ENCODE measurements at places on chromosomes 4 and X.

DNA sequence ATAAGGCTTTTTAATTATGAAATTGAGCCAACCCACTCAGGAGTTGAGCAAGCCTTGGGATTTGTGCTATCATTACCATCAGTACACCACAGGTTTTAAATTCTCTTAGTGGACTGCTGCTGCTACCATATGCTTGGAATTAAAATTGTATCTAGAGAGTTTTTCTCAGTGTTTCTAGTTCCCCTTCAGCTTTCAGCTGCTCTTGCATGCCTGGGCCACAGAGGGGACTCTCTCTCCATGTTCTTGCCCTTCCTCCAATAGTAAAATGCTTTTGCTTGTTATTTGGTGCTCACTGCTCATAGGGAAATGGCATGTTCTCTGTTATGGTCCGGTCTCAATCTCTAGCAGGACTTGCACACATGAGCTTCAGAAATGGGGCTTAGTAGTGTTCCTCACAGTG, 101.9 kb downstream of the IGSF1 start:
- DNase-seq, result no peak

DNA sequence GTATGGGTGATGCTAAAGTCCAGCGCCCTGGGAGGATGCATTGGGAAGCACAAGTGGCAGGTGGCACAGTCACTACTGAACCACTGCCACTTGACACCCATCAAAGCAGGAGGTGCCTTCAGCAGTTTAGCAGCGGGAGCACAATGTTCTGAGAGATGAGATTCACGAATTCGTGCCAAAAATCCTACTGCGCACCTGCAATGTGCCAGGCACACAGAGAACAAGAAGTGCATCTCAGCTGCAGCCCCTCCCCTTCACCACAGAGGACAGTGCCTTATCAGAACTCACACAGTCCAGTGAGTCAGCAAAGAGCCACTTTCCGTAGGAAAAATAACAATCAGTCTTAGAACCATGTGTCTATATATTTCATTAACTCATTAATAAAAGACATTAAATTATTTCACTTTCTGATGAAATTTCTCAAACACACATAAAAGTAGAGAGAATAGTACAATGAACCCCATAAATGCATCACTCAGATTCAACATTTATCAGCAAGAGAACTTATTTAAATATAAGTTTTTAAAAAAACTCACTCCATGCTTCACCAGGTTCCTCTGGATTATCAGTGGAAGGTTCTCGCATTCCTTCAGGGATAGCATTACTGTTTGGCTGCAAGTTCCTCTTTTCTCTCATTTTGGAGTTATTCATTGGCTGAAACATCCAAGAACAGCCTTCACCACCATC, 47.0 kb downstream of the BEND2 start:
- DNase-seq, result no peak

DNA sequence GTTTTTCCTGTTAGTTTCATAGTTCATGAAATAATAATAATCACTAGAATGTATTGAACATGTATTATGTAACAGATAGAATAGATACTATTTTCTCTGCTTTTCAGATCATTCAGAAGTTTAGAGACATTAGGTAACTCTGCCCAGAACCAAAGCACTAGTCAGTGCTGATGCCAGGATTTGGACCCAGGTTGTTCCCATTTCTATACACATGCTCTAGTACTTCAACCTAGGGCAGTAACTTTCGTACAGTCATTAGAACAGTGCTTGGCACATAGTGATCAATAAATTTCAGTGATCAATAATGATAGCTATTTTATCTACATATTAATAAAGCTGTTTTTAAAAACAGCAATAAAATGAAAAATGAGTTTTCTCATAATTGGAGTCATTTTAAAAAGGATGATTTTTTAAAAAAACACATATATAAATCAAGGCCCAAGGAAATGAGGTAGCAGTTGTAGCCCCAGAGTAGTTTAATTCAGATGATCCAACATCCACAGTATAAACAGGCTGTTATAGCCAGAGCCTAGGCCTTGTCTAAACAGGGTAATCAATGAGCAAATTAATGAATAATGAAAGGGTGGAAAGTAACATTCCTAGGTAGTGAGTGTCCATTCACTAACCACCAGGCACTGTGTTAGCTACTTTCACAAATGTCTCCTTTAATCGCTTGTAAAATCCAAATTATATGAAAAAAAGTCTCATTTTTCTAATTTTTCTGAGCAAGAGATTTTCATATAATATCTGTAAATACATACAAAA, 25.6 kb downstream of the TXK start:
- no peak for DNase-seq

DNA sequence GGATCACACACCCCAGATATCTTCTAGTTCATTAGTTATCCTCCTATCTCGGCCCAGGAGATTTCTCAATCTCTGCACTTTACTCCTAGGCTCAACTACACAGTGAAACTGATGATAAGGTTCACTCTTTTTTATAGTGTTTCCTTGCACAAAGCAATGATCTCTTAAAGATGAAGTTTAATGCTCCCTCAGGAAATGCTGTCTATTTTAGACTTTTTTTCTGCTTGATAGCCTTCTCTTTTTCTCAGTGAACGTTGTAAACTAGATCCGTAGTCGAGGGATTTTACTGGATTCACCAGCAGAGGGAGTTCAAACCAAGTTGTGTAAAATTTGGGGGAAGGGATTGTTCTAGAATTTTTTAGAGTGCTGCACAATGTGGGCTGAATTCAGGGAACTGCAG, 269.6 kb downstream of the GBA3 start:
- DNase-seq, result no peak

DNA sequence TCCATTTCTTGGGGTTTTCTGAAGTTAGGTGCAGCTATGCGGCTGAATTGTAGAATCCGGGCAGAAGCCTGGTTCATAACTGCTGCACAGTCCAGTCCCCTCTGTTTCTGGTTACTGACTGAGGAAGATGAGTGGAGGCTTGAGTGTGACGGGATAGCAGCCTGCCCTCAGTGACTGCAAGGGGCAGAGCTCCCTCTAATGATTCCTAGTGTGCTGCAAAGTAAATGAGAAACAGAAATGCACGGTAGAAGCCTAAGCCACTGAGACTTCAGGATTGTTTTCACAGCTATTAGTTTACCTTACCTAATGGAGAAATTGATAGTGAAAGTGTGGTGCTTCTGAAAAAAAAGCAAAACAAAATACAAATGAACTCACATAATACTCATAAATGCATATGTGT, 189.2 kb downstream of the GPM6A start:
- no peak for DNase-seq

- no peak for DNase-seq
Observed at GRCh38 chr4:140344101-140344500, 29.3 kb upstream of the SCOC start.

- DNase-seq, result no peak
Observed at GRCh38 chr4:133385161-133385954, 236.3 kb downstream of the PCDH10 start.

DNA sequence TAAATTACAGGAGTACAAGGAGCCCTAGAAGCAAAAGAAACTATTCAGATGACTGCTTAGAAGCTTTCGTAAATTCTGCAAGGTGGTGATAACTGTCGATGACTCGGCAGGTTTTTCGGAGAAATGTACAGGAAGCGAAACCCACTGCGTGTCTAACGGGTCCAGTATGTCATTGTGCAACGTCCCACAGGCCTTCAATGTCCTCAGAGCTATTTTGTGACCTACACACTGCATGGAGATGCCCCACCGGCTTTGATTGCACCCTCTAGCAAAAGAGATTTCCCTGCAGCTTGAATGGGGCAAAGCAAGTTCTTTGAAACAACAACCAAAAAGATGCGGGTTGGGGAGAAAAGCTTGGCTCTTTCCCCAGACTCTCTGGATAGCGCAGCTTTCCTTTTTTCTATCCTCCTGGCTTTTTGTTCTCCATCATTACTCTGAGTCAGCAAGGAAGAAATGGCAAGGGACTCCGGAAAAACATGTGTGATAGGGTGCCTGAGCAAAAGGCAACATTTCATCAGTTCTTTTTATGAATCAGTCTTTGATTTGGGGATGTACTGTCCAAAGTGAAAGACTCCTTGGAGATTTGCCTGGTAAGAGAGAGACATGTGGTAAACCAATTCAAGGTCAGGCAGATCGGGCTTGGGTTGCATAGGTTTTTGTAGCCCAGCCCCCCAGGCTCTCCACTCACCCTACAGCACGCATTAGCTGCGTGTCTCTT, 112.0 kb upstream of the TBL1X start:
- no peak for DNase-seq

GRCh38 chr4:183349673-183350072, 27.4 kb upstream of the CLDN24 start:
- no peak for DNase-seq

DNA sequence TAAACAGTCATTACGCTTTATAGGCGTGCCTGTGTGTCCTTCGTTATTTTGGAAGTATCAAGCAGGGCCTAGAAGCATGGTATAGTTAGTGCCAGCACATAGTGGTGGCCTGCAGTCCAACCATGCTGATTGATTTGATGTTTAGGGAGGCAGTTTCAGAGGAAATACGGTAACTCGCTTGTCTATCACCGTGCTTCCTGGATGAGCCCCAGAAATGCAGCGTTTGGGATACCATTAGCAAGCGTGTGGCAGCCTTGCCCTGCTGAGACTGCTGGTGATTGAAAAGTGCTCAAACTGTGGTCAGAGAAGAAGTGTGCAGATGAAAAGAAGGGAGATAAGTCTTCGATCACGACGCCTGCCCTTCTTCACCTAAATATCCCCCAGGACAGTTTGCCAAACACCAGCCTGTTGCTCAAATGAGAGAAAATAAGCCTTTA, 158.4 kb downstream of the CHIC2 start:
- no peak for DNase-seq

DNA sequence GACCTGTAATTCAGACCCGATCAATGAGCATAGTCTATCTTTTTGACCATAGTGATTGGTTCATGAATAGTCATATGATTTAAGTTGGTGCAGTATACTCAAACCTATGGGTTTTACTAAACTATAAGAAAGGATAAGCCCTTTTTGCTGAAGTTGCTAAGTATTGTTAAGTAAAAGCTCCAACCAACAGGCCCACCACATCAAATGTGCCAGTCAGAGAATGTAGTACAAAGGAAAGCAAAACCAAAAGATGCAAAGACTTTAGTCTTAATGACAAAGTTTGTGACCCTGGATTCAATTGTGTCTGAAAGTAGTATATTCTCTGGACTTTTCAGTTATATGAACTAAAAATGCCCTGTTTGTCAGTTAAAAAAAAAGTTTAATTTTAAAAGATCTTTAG, 208.1 kb upstream of the TET2 start:
- no peak for DNase-seq

DNA sequence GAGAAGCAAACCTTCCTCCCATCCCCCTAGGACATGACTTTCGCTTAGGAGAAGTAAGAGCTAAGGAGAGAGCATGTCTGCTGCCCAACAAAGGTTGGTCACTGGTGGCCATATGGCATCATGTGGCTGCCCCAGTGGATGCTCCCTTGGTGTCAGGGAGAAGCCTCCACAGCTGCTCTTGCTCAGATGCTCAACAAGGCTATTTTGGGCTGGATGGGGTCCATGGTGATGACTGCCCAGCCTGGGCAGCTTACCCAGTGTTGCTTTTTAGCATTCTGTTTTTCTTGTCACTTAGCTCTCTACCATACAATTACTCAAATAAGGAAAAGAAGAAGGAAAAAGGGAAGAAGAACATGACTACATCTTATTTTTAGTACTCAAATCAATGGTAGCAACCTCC, 48.9 kb upstream of the PPARGC1A start:
- DNase-seq, result no peak

Data from stimulated activated CD4-positive, alpha-beta T cell treated with anti-CD3 and anti-CD28 coated beads, Interleukin-12 subunit alpha, Interleukin-12 subunit beta, amount 100 ng/mL, for 4 hours (primary cell).